ENCODE measurements at places on chromosomes 12 and 14.

DNA sequence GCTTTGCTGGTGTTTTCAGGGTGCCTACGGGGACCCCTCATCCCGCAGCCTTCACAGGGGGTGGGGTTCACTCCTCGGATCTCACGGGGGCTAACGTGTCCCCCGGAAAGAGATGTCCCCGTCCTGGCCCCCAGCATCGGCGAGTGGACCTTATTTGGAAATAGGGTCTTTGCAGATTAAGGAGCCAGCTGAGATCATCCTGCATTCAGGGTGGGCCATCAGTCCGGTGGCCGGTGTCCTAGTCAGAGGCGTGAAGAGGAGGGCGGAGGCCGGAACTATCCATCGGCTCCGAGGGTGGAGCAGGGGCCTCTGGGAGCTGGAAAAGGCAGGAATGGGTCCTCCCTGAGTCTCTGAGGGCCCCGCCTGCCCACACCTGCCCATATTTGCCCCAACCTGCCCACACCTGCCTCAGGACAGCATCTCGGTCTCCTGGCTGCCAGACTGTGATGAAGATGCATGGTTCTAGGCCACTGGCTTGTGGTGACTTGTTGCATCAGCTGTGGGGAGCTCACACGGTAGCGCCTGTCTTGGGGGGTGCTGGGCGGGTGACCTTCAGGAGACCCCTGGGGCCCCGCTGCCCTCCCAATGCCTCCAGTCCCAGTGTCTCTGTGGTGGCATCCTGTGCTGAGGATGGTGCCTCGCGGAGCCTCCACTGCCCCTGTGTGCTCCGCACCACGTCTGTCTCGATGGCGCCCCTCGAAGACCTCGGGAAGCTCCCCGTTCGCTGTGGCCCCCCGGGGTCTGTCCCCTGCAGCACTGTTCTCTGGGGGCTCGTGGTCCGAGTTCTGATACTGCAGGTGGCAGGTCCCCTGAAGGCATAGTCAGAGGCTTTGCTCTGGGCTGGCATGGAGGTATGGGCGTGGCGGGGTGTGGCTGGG, 14.7 kb downstream of the NOC4L start:
- DNase-seq: no peak

GRCh38 chr14:51004801-51005526, 60.7 kb upstream of the PYGL start:
- DNase-seq: no peak

- no peak for DNase-seq
Observed at GRCh38 chr14:75252254-75252837, 26.3 kb upstream of the FOS start.

DNA sequence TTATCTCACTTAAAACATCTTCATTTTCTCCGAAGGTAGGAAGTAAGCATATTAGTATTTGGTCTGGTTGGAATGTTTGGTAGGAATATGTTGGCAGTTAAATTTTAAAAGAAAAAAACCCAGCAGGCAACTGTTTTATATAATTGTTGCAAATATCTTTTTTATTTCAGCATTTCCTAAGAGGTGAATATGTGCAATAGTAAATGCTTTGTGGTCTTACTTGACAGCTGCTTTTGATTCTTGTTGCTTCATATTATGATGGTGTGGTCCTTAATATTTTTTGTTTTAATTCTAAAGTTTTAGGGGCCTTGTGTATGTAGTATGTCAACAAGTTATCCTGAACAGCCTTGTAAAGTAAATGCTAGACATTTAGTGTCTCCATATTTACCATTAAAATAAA, 6.3 kb downstream of the TRAFD1 start:
- no peak for DNase-seq

DNA sequence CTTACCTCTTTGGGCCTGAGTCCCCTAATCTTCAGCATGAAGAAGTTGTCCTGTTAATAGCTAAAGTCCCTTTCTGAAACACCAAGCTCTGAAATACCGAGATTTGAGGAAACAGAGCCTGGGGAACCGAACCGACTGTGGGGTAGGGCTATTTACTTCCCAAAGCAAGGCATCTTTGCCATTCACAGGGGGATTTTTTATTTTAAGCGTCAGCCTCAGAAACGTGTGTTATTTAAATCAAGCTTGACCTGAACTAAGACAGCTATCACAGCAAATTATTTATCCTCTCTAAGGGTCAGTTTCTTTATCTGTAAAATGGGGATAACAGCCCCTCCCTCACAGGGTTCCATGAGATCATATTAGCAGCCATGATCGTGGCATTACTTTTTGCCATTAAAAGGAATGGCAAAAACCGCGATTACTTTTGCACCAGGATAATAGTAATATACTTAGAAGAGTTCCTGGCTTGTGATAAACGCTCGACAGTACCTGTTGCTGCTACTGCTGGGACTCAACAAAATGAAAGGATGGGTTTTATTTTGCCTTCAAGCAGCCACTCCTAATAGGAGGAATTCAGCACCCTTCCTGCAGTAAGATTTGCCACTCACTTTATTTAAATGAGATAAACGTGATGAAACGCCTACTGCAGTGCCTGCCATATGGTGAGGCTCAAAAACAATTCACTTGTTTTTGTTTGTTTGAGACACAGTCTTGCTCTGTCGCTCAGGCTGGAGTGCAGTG, 1.3 kb upstream of the CORO1C start:
- DNase-seq: no peak

GRCh38 chr14:101171650-101172049, 268.1 kb upstream of the RTL1 start:
- no peak for DNase-seq

DNA sequence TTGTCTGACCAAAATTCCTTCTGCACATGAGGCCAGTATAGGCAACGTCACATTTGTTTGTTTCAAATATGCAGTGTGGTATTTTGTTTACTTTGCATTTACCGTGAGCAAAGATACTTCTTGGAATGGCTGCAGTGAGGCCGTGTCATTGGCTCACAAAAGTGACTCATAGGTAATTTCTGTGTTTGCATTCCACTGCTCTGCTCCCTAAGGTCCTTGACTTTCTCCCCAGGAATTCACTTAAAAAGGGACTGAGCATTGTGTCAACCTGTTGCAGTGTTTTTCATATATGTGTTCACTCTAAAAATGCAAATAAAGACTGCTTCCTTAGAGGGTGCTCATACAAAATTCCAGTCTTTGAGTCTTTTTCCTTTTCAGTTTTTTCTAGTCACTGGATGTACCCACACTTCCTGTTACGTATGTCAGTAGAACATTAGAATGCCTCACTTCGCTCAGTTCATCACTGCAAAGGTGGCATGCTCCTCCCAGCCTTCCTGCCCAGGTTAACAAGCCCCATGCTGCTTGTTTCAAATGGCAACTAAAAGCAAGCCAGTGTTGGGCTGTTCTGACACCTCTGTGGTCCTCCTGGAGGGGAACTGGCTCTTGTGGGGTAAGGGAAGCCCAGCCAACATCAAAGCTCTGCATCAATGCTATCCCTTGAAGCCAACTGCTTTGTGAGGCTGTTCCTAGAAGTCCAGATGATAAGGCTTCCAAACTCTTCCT, 9.1 kb downstream of the C12orf76 start:
- no peak for DNase-seq

- DNase-seq: peak; percentile 6
Observed at GRCh38 chr14:99393059-99393655, 87.5 kb downstream of the SETD3 start.

- DNase-seq: no peak
Observed at GRCh38 chr12:67442896-67443295, 173.7 kb downstream of the CAND1 start.

GRCh38 chr14:55430024-55430690, 10.3 kb downstream of the TBPL2 start:
- DNase-seq: no peak

DNA sequence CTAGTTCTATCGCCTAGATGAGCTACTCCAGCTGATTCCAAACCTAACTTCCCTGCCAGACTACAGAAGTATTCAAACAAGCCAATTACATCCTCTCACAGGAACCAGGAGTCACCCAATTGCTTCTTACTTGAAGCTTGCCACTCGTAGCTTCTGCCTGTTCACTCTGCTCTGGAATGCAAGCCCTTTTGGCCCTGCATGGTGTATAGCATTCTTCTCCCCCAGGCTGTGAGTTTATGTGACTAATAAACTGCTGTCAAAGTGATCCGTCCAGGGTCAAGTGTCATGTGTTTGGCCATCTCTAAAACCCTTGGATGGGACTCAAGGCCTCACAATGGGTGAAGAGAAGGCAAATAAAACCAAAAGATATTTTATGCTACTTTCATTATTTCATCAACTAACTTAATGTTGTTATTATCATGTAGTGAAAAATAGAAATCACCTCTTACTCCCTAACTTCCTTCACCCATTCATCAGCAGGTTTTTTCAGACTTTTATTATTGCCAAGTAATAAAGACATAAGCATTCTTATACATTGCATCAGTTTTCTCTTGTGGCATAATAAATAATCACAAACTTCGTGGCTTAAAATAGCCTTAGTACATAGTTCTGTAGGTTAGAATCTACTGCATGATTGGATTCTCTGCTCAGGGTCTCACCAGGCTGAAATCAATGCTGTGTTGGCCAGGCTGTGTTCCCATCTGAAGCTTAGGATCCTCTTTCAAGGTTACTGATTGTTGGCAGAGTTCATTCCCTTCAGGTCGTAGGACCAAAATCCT, 1981.7 kb upstream of the FLRT2 start:
- DNase-seq: no peak

DNA sequence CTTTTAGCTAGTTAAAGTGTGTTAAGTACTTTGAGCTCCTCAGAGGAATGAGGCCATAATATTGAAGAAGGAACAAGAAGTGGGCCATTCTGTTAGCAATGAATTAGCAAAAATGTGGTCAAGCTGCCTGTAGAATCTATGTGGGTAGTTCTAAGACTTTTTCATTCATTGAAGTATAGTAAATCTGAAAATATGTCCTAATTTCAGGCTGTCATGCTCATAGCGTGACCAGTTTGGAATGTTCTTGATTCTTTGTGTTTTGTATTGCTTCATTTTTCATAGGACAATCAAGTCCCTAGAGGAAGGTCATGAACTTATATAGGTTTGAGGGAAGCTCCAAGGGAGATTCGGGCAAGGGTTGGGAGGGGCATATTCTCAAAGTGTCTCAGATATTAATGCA, 11.4 kb downstream of the ATP23 start:
- DNase-seq: no peak

- no peak for DNase-seq
Observed at GRCh38 chr14:45199230-45199629, 53.8 kb downstream of the MIS18BP1 start.

DNA sequence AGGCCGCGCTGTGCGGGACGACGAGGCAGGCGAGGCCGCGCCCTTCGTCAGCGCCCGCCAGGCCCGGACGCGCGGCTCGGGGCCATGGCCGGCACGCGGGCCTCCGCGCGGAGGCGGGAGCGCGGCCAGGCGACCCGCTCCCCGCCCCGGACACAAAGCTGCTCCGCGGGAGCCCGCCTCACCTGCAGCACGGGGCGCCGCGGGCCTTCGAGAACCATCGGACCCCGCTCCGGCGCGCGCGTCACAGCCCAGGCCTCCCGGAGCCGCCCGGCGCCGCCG, 342 bp downstream of the DICER1 start:
- DNase-seq: no peak

DNA sequence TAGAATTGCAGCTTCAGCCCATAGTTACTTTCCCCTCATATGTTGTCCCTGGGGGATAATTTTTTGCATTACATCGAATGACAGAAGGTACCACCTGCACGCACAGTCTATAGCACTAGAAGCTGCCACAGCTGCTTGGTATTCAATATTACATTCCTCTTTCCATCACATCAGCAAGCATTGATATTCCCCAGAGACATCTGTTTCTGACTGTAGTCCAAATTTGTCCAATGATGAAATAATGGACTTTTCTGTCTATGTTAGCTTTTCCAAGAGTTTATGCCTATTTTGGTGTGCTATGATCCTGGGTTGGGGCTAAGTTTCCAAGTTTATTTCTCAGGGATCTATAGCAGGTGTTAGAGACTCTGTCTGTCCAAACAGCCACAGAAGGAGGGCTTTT, 335.4 kb downstream of the LRIG3 start:
- no peak for DNase-seq

DNA sequence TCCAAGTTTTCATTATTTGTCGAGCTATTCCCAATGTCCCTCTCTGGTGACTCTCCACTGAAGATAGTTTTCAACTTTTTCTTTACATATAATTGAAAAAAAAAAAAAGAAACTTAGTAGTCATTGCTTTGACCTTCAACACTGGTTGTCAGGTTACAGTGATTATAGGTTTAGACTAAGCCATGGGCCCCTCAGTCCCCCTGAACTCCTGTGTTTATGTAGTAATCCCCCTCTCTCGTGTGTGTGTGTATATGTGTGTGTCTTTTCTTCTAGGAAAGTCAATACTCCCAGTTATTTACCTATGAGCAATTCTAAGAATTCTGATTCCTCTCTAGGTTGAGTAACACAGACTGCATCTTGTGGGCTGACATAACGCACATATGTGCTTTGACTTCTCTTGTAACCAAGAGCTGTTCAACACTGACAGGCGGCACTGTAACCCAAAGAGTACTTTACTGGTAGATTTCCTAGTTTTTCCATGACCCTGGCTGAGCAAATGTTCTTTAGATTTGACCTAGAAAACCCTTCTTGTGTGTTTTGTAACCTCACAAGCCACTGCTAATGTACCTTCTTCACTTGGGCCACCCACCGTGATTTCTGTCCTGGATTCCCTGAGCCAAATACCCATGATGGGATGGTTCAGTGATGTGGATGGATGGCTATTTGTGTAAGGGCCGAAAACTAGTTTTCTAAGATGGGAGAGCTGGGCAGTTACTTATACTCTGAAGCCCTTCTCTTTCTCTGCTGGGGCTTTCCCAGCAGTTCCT, 15.0 kb upstream of the MANSC4 start:
- DNase-seq: no peak

GRCh38 chr14:97275276-97275675, 478.1 kb downstream of the VRK1 start:
- DNase-seq: no peak

DNA sequence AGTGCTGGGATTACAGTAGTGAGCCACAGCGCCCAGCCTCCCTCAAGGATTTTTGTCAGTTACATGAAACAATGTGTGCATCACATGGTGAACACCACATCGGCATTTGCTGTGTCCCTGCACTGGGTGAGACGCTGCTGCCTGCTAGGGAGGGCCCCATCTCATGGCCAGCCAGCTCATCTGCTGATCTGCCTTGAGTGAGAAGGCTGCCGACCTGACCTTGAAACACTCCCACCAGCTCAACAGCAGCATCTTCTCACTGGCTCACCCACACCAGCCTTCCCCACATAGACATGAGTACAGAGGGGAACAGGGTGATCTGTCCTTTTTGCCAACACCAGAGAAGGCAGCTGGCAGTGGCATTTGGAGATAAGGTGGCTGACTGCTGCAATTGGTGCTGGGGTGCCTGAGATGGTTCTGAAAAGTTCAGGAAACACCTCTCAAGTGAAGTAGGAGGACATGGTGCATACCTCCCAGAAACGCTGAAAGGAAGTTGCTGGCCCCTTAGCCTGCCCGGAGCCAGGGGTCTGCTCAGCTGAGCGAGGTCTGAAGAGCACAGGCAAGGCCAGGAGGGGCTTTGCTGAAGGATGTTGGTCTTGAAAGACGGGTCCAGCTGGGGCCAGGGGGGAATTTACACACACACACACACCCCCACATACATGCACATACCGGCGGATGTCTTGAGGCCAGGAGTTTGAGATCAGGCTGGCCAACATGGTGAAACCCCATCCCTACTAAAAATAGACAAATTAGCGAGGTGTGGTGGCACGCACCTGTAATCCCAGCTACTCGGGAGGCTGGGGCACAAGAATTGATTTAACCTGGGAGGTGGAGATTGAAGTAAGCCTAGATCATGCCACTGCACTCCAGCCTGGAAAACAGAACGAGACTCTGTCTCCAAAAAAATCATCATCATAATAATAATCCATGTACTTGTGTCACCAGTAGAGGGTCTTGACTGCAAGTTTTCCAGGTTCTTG, 14.3 kb upstream of the PPP1R13B start:
- DNase-seq: no peak

All from stimulated activated CD4-positive, alpha-beta T cell treated with anti-CD3 and anti-CD28 coated beads, Interleukin-1b, Interleukin-23, amount 100 ng/mL, for 1 hour (primary cell).